NCI-H446 treated with DMSO at 0.1 percent for 48 hours (cell line): ENCODE measurements at places on chromosomes 2 and 18.

DNA sequence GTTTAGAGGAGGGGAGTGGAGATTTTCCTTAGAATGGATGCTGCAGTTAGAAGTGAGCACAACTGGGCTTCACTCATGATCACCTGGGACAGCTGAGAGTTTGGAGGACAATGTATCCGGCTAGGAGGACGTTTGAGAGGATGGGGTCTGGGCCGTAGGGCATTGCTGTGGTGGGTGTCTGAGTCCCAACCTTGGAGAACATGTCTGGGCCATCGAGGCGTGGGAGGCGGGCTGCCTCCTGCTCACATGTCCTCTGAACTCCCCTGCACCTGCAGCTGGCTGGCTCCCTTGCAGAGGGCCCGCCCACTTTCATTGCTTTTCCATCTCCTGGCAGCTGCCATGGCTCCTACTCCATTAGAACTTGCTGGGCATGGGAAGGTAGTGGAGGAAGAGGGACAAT lies 203.0 kb upstream of the PXDN start:
- DNase-seq: no peak

DNA sequence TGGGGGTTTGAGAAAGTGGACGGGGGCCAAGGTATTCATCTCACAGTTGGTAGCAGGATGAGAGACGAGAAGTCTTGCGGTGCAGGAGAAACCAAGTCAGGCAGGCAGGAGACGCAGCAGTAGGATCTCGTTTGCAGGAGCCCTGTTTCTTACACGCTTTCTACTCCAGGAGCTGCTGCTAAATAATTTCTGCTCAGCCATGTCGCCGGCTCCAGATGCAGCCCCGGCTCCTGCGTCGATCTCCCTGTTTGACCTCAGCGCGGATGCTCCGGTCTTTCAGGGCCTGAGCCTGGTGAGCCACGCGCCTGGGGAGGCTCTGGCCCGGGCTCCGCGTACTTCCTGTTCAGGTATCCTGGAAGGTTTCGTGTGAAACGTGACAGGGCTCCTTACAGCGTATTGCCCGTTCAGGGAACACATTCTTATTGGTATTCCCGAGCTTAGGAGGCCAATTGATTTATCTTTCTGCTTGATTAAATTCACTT lies 494 bp downstream of the ANKZF1 start:
- DNase-seq: no peak

GRCh38 chr2:61750624-61751023 lies 103.2 kb downstream of the FAM161A start:
- DNase-seq: no peak

DNA sequence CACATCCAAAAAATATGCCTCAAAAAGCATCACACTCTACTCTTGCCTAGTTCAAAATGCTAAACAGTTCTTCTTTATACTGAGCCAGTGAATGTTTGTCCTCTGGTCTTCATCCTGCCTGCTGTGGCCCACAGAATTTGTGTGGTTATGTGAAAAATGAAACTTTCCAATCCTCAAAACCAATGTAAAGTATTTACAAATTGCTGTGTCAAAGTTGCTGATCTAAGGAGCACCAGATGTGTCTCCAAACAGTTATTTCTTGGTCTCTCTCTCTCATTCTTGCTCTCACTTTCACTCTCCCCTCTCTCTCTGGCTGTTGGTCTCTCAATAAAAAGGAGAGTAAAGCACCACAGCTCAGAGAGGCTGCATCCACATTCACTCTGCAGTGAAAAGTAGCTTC lies 23.0 kb downstream of the EPHA4 start:
- no peak for DNase-seq

- DNase-seq: no peak
Measured at GRCh38 chr18:79385708-79386341, 9.9 kb upstream of the NFATC1 start.

DNA sequence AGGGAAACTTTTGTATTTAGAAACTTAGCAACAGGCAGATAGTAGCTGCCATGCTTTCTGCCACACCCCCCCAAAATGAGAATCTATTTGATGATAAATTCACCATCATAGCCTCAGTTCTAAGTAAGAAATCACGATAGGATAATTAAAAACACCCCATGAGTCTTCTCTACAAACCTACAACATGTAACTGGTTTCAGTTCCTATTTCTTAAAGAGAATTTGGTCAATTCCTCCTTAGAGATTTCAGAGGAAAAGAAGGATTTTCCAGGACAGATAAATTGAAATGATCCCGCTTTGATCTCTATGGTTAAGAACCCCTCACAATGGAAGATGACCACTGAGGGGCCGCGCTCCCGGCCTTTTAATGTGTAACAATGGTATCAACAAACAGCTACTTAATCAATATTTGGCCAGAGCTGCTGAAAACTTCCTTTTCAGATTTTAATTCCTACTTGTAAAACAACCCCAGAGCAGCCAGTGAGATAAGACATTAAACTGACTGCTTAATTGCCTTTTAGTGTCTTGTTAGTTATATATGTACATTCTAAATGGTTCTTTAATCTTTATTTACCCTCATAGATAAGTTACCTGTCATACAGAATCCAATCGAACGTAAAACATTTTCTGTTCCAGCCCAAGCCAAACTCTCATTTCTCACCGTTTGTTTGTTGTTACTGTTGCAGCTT lies 10.1 kb downstream of the PAX3 start:
- DNase-seq: no peak

- DNase-seq: no peak
Measured at GRCh38 chr2:71678874-71679273, 225.5 kb downstream of the DYSF start.

DNA sequence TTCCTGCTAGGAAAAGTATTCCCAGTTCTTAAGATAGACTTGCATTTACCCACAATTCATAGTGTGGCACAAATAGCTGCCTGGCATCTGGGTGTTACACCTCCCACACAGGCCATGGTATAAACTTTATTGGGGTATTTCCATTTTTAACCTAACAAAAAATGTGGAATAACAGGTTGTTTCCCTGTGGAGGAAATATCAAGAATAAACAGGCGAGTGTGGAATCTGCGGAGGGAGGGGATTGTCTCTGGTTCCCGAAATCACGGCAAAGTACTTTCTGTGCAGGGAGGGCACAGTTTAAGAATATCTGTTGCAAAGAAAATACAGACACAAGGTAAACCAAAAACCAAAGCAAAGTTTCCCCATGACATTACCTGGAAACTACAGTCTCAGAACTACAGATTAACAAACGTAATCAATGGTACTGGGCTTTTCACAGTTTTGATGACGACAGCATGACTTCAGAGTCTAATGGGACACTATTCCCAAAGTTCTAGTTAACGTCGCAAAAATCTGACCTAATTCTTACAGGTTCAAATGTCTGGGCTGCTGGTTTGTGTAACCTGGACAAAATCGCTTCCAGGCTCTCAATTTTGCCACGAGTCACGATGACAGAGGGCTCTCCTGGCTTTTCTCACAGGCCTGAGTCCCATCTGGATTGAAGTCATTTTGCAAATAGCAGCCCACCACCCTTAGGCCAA lies 1.4 kb downstream of the STARD7 start:
- no peak for DNase-seq

DNA sequence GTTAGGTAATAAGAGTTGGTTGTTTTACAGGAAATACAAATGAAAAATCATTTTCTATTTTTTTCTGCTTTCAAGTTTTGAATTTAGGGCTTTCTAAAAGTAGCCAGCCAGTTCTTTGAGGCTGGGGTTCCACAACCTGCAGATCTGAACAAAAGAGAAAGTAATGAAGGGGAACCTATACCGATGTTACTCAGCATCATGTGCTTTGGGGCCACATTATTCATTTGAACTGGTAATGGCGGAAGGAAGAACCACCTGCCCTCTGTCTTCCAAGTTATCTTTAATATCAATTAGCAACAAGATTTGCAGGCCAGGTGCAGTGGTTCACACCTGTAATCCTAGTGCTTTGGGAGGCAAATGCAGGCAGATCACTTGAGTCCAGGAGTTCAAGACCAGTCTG lies 12.9 kb upstream of the MRO start:
- no peak for DNase-seq

GRCh38 chr2:7703543-7704144 lies 786.4 kb downstream of the RNF144A start:
- DNase-seq: no peak

GRCh38 chr2:96359310-96359709 lies 23.7 kb downstream of the NCAPH start:
- DNase-seq: no peak

DNA sequence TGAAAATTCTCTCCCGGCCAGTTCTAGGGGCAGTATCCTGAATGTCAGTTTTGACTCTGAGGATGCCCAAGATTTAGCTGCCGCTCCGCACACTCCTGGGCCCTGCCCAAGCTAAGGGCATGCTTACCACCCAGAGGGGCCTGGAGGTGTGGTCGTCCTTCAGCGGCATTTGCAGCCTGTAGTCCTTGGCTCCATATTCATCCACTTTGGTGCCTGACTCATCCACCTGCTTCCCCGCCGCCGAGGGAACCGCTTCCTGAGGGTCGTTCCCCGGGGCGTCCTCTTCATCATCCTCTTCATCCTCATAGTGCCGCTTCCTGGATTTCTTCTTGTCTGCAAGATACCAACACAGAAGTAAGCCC lies 577 bp downstream of the ERCC3 start:
- DNase-seq: no peak

- no peak for DNase-seq
Measured at GRCh38 chr18:65477455-65477854, 273.4 kb upstream of the CDH7 start.

GRCh38 chr2:69034845-69035244 lies 21.9 kb downstream of the ANTXR1 start:
- no peak for DNase-seq

DNA sequence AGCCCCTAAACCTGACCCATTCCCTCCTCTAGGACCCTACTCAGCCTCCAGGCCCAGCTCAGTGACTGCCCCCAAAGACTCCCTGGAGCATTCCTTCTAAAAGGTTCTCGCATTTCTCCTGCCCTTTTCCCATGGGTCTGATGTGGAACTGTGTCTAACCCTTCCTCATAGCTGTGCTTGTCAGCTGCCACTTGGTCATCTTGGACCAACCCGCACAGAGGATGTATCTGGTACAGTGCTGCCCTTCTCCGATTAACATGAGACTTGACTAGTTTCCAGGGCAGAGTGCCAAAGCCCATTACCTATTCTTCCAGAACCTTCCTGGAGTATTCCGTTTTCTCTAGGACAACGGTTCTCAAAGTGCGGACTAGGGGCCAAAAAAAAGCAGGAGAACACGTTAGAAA lies 518 bp upstream of the NFU1 start:
- DNase-seq: no peak
